ENCODE measurements at places on chromosomes 7 and 10.
A peak's percentile ranks its signal among the peaks of the same experiment; 100 is the strongest.

DNA sequence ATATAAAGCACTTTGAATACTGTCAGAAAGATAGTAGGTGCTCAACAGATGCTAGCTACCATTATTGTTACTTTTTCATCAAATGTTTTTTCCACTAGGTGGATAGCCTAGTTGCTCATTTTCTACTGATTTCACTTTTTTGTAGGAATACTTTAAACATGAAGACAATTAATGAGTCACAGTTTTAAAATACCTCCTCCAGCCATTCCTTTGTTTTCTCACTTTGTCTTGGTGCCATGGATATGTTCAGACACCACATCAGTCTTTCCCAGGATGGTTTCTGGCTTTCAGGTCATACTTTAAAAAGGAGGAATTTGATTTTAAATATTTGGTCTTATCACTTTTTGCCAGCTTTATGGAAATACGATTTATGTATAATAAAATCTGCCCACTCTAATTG, 147.1 kb upstream of the MGMT start:
- no peak for DNase-seq

DNA sequence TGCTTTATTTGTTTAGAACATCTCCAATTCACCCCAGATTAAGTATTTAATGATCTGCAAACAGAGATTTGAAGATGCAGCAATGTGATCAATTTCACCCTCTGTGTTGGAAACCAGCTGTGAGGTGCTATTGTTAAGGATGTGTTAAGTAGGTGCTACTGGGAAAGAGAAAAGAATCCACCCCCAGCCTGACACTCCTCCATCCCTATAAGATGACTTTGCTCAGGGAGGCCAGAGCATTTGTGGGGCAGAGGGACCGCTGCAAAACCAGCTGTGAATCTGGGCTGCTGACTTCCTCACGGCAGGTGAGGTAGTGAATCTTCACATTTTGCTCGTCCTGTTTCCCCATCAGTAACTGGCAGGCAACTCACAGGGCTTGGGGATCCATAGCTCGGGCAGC, 297.5 kb downstream of the GFRA1 start:
- no peak for DNase-seq

DNA sequence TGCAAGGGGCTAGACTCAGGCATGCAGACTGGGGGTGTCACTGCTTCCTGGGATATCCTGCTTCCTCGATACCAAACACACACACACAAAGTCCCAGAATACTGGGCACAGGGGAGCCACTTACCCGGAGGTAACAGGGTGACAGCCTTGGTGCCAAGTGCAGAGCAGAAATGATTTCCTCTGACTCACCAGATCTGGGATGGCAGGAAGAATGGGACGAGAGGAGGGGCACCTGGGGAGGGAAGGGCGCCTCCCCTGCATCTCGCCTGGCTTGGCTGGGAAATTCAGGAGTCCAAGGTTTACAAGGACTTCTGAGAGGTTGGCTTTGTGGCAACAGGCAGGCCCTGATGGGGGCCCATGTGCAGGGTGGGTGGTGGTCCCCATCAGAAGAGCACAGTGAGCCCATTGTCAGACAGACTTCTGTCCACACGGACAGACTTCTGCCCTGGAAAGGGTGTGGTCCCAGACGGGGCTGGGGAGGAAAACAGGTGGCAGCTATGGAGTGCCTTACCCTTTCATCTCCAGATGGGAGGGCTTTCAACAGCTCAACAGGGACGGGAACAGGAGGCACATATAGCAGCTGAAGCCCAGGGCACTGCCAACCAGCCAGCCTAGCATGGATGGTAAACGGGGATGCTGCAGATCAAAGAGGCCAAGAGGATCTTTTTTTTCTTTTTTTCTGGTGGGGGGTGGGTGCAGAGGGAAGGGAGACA, 9.7 kb upstream of the CCL24 start:
- no peak for DNase-seq

- DNase-seq: no peak
Observed at GRCh38 chr10:29628311-29628710, 6.5 kb downstream of the SVIL start.

DNA sequence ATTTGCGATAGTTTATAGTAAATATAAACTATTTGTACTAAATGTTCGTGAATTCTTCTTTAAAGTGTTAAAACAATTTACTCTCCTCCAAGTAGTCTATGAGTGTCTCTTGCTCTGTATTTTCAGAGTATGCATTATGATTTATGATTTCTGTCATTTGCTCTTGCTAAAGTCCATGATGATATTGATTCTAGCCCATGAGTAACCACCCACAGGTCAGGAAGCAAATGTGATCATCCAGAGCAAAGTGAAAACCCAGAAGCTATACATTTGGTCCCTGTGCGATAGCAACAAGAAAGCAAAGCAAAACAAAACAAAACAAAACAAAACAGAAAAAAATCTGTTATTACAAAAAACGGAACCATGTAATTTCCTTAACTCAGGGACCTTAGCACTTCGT, 225.9 kb downstream of the HDAC9 start:
- no peak for DNase-seq

- no peak for DNase-seq
Observed at GRCh38 chr7:15647309-15647708, 39.2 kb downstream of the MEOX2 start.

DNA sequence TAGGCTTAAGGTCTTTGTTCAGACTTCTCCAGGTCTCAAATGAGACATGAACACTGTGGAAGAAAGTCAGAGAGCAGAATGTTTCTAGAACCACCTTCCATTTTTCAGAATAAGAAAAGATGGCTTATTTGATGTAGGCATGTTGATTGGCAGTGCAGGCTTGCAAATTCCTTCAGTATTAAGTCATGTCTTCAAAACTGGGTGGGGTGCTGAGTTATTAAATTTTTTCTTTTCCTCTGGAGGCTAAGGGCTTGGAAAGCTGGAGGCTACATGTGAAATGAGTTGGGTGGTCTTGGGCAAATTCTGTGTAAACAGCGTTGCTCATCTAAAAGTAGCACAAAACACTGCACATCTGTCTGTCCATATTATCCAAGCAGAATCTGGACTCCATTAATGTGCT, 62.8 kb downstream of the PRTFDC1 start:
- DNase-seq: no peak

DNA sequence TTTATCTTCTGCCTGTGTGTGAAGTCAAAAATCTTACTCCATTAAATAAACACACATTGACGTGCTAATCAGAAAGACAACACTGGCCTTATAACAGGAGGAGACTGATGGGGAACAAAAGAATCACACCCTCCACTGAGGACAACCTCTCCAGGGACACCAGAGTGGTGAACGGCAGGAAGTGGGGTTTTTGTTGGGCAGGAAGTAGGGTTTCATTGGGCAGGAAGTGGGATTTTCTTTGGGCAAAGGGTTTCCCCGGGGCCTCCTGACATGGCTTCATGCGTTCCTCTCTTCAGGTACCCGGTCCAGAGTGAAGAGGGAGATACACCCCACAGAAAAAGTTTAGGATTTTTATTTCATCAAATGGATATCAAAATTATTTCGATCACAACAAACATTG, 30.6 kb downstream of the ADARB2 start:
- peak; percentile 50 for DNase-seq

GRCh38 chr10:11215471-11215870, 197.8 kb downstream of the CELF2 start:
- no peak for DNase-seq

GRCh38 chr7:129883151-129883550, 69.6 kb downstream of the UBE2H start:
- DNase-seq: no peak

DNA sequence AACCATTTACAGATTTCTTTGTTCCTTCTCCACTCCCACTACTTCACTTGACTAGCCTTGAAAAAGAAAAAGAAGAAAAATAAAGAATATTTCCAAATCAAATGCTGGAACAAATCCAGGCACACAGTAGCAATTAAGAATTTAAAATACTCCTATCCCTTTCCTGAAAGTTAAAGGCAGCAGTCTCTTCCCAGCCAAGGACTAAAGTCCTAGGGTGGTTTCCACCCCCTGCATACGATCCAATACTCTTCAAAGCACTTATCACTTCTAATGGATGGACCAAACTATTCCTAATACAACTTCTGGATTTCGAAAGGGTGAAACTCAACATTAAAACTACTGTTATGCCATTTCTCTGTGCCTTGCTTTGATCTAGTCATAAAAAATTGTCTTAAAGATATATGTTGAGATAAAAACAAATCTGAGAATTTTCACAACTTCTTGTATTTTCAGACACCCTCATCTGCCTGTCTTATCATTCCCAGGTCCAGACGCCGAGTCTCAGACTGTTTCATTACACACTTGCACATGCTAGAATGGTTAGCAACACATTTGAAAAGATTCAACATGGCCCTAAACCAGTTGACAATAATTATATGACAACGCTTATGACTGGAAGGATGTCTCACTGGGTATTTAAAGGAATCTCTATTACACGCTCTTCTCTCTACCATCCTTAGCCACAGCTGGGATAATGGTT, 13.4 kb downstream of the ELMO1 start:
- DNase-seq: no peak

- no peak for DNase-seq
Observed at GRCh38 chr7:154571772-154572171, 431.2 kb downstream of the PAXIP1 start.

DNA sequence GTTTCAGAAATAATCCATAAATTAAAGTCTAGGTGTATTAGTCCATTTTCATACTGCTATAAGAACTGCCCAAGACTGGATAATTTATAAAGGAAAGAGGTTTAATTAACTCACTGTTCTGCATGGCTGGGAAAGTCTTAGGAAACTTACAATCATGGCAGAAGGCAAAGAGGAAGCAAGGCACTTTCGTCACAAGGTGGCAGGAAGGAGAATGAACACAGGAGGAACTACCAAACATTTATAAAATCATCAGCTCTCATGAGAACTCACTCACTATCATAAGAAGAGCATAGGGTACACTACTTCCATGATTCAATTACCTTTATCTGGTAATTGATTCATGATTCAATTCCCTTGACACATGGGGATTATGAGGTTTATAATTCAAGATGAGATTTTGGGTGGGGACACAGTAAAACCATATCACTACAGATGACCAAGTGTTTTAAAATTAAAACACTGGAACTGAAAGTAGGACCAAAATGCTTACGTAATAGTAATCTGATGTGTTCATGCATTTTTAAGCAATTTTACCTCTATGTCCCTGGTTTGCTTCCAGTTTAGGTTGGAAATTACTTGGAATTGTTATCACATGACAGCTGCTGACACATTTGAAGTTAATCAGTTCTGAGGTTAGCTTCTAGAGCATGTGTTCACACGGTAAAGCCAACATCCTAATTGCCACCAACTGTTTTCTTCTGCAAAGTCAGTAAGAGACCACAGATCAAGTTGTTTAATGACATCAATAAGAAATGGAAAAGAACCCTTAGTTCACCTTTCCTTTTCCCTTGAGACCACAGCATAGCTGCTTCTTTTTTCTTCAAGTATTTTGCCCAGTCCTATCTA, 48.4 kb upstream of the SEMA3C start:
- DNase-seq: no peak

DNA sequence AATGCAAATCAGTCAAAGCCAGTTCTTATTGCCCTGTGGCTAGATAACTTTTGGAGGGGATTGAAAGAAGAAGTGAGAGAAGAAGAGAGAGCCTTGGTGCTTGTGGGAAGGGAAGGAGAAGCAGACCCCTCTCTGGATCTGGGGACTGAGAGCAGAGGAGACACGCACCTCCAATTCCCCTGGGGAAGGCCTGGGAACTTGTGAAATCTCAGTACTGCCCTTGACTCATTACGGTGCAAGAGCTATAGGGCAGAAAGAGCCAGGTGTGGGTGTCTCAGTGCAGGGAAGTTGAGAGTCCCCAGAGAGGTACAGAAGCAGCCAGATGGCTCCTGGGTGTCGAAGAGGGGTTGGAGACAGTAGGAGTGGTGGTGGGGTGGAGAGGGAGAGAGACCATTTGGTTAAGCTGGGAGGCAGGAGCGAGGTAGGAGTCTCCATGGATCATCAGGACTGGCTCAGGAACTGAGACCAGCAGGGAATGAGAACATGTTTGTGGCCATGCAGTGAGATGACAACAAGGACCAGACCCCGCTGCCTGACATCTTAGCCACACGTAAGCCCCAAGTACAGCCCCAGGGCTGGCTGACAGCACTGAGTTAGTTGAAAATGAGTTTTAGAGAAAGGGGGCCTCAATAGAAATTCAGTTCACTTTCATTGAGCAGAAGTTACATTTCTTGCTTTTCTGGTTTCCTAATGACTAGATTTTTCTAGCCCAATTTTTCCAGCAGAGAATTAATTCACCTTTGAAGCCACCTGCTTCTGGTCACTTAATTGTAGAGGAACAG, 238.2 kb downstream of the BUB3 start:
- DNase-seq: peak; percentile 100

DNA sequence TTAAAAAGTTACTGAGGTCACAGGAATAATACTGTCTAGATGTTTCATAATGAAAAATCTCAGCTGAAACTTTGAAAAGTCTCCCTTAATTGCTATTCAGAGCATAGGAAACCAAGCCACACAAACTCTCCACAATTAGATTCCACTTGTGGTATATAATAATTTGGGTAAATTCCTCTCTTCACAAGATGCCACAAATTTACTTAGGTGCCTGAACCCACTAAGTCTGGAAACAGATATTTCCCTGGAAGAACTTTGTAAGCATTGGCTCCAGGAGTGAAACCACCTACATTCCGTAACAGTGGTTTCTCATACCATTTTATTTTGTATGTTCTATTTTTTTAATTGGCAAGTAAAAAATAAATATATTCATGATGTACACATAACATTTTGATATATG, 493.4 kb downstream of the SEMA3D start:
- no peak for DNase-seq

- DNase-seq: no peak
Observed at GRCh38 chr7:150586785-150587152, 19.6 kb downstream of the GIMAP4 start.

GRCh38 chr10:8116926-8117493, 62.5 kb downstream of the GATA3 start:
- DNase-seq: no peak

GRCh38 chr7:5426226-5426475, 2.5 kb upstream of the TNRC18 start:
- DNase-seq: no peak

DNA sequence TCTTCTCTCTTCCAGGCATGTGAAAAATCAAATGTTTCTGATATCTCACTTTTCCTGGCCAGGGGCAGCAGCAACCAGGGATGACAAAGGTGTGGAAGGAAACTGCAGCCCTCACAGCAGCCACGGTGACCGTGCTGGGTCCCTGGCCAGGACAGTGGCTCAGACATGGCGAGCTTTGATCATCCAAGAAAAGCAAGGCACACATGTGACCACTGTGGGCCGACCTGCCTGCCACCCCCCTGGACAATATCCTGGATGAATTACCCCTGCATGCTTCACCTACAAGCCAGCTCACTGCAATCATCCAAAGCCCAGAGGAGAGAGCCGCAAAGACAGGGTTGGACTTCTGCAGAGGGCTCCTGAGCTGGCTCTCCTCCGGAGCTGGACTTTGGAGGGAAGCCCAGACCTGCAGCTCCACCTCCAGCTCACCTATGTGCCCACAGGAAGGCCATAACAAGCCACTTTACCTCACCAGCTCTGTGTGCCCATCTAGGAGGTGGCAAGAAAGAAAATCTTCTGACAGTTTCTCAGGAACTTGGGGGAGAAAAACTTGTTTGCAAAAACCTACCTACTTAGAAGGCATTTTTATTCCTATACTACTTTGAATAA, 2.7 kb downstream of the CHST15 start:
- DNase-seq: no peak

Measured in GM12865 (cell line).